ENCODE measurements at places on chromosomes 16 and 17. TPM values are rescaled to one million over a fixed set of nuclear protein-coding genes. Genes with fewer than 3 reads are reported as not detected.

GRIN2A gene
- 7.0 TPM for total RNA-seq

OR3A2 gene
- total RNA-seq = 22.7 TPM

CACNG3 gene
- not detected for total RNA-seq

GRCh38 chr16:22120440-22120839 lies 28.1 kb downstream of the VWA3A start:
- no peaks in the 10 kb centered on the region for H3K36me3 ChIP-seq
- H3K27ac ChIP-seq = no peak overlapping the region
- DNase-seq = no peak
- no peaks in the 10 kb centered on the region for H3K27me3 ChIP-seq

All from testis (tissue), 5 donors.